Left cardiac atrium (tissue), 4 donors: ENCODE measurements at places on chromosomes 1 and 21. TPM values are rescaled to one million over a fixed set of nuclear protein-coding genes. Genes with fewer than 3 reads are reported as not detected.

DNA sequence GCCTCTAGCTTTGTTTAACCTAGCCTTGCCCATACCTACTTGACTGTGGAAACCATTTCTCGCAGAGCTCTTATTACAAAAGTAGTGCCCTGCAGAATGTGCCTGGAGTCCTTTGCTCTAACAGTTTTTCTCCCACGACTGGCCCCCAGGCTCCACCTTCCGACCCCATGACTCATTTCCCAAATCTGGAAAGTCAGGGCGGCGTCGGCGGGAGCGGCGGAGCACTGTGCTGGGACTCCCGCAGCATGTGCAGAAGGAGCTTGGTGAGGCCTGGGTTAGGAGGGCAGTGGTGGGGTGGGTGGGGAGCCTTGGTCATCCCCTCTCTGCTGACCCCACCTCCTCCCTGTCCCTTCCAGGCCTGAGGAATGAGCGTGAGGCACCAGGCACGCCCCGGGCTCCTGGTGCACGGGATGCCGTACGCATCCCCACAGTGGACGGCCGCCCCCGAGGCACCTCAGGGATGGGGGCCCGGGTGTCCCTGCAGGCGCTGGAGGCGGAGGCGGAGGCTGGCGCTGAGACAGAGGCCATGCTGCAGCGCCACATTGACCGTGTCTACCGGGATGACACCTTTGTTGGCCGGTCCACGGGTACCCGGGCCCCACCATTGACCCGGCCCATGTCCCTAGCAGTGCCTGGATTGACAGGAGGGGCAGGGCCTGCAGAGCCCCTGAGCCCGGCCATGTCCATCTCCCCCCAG lies 47.5 kb downstream of the YARS1 start:
- DNase-seq: peak; percentile 32

- no peak for DNase-seq
Observed at GRCh38 chr1:84840346-84840745, 52.7 kb downstream of the LPAR3 start.

- DNase-seq: no peak
Observed at GRCh38 chr1:113930499-113931161, 1.5 kb downstream of the HIPK1 start.

The BMP8B gene
- 0.44 TPM for total RNA-seq

The PTTG1IP gene
- total RNA-seq: 181 TPM

The ZBTB8B gene
- 0.03 TPM for total RNA-seq

The HMGCS2 gene
- total RNA-seq: 20.2 TPM

- peak; percentile 47 for DNase-seq
Observed at GRCh38 chr1:207309745-207310273, 11.7 kb upstream of the CD55 start.

The CHIA gene
- not detected for total RNA-seq

- peak; percentile 59 for DNase-seq
Observed at GRCh38 chr1:54810153-54810942, 9.2 kb upstream of the TTC22 start.

DNA sequence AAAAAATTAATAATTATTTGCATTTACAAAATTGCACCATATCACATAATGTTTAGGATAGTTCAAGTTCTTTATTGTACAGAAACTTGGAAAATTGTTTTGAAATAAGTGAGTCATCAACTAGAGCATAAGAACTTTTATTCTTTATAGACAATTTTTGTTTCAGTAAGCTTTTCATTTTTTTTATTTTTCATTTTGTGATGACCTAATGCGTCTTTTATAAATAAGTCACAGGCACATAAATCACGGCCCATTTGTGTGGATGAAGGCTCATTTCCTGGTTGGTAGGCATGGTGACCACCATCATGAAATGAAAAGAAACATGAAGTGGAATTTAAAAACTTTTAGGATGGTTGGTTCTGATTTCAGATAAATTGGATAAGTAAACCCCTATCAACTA lies 39.3 kb downstream of the SPAG17 start:
- DNase-seq: no peak

DNA sequence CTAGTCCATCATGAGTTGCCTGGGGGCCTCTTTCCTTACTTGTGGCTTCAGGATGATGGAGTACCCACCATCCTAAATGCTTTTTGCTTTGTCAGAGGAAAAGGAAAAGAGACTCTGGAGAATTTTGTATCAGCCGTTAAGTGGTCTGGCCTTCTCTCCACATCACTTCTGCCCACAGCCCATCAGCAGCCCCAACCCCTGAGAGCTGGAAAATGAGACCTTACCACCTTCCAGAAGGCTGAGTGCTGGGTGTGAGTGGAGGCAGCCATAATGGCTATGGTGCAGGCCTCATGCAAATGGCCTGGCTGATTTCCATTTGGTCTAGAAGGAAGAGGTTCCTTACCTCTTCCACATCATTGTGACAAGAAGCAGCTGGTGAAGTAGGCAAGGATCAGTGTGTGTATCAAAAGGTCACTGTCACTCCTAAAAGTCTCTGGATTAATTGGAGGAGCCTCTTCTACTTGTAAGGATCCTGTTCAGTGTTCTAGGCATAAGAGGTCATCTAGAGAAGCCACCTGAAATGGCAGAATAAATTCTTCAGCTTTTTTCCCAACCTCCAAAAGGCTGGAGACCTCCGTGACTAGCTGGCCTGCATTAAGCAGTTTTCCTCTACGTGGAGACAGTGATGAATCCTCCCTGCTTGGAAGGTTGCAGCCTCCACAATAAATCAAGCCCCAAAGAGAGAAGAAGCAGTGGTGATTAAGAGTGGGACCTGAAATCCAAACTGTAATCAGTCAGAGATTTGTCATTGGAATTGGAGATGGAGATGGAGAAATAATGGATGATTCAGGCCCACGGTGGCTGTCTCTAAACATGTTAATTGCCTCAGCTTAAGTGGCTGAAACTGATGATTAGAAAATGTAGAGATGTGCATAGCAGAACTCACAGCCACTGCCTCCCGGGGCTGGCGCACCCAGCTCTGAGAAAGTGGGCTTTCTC lies 111.5 kb downstream of the CNIH3 start:
- no peak for DNase-seq

DNA sequence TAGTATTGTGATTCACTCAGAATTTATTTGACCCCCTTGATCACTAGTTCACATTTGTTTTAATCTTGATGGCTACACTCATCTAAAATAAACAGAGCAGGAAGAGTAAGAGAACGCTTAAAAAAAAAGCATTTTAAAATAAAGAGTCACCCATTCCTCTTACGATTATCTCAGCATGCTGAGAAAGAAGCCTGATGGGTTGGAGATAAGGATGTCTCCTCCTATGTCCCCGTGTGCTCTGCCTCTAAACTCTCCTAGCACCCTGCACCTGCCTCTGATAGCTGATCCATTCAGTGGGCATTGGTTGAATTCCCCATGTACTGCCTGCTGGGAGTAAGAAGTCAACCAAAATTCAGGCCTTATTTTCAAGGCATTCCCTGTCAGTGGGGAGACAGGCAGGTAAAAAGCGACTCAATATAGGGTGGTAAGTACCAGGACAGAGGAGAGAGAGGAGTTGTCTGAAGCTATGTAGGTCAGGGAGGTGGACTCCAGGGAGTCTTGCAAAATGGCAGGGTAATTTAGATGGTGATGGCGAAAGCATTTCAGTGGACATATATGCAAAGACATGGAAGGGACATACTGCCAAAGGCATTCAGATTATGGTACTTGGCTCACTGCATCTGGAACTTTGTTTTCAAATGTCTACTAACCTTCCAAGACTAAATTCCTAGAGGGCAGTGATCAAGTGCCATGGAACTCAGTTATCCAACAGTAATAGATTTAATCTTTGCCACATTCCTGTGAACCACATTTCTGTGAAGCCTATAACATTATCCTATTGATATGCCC lies 18.4 kb downstream of the ELAVL4 start:
- DNase-seq: no peak

The GSTM1 gene
- not detected for total RNA-seq

- DNase-seq: peak; percentile 63
Observed at GRCh38 chr1:246647113-246647512, 77.1 kb upstream of the SCCPDH start.

- no peak for DNase-seq
Observed at GRCh38 chr1:230684146-230684545, 29.8 kb downstream of the AGT start.

DNA sequence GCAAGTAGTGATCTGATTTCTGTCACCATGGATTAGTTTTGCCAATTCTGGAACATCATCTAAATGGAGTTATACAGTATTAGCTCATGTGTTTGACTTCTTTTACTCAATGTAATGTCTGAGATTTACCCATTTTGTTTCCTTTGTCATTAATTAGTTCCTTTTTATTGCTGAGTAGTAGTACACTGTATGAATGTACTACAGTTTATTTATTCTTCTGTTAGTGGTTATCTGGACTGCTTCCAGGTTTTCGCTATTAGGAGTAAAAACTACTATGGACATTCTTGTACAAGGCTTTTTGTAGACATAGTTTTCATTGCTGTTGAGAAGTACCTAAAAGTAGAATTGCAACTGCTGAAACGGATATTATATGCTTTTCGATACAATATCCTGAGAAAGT lies 14.1 kb downstream of the SUCO start:
- DNase-seq: no peak

GRCh38 chr1:184061396-184062003 lies 10.0 kb downstream of the TSEN15 start:
- DNase-seq: no peak

The FCER1G gene
- total RNA-seq: 92.7 TPM

GRCh38 chr1:35047188-35047858 lies 15.6 kb upstream of the ZMYM6 start:
- no peak for DNase-seq

The TMPRSS15 gene
- not detected for total RNA-seq
